ENCODE measurements at places on chromosomes 7 and 10.

GRCh38 chr7:27175626-27176523, 1.8 kb upstream of the HOXA10 start:
- DNase-seq: no peak

DNA sequence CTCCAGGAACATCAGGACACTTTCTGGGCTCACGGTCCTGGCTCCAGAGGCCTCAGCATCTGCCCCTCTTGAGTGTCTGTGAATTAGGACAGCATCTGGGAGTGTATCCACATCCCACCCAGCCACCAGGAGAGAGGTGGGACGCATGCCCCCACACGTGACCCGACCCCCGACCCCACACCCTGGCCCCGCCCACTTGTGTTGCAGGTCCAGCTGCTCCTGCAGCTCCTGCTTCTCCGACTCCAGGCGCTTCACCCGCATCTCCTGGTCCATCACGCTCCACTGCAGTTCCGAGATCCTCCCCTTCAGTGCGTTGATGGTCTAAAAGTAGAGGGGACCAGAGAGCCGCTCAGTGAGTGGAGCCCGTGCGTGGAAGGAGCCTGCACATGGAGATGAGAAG, 13.6 kb downstream of the MAD1L1 start:
- no peak for DNase-seq

DNA sequence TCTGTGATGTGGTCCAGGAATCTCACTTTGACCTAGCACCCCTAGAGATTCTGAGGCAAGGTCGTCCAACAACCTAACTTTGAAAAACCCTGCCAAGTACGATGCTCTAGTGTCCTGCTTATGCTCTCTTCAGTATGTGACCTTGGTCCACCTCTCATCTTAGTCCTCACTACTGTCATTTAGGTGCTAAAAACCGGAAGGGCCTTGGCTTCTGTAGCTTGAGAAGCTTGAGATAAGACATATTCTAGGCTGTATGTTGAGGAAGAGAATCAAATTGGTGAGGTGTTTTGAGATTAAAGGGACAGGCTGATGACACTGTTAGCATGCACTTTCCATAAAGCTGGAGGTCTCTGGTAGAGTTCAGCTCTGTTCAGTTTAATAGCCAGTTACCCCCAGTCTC, 57.0 kb upstream of the MTPN start:
- DNase-seq: no peak

DNA sequence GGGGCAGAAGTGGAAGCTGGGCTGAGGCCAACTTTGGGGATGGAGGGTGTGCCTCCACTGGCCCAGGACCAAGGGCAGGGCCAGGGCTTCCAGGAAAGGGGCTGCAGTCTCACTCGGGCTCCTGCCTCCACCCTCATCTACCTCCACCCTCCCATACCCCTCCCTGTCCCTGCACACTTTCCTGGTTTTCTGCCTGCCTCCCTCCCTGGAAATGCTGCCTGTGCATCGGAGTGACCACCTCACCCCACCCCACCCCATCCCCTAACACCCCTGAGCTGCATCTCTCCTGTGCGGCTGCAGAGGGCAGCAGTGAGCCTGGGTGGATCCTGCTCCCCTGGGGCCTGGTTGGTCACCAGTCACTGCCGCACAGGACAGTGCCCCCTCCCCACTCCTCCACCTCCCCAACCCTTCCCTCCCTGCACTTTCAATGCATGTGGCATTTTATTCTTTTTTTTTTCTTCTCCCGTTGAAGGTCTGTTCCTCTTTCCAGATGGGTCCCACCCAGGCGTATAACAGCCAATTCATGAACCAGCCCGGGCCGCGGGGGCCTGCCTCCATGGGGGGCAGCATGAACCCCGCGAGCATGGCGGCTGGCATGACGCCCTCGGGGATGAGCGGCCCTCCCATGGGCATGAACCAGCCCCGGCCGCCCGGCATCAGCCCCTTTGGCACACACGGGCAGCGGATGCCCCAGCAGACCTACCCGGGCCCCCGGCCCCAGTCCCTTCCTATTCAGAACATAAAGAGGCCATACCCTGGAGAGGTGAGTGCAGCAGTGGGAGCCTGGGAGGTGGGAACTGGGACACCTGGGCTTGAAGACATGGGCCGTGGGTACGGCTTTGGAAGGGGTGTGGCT, 54.1 kb upstream of the PPIF start:
- no peak for DNase-seq

DNA sequence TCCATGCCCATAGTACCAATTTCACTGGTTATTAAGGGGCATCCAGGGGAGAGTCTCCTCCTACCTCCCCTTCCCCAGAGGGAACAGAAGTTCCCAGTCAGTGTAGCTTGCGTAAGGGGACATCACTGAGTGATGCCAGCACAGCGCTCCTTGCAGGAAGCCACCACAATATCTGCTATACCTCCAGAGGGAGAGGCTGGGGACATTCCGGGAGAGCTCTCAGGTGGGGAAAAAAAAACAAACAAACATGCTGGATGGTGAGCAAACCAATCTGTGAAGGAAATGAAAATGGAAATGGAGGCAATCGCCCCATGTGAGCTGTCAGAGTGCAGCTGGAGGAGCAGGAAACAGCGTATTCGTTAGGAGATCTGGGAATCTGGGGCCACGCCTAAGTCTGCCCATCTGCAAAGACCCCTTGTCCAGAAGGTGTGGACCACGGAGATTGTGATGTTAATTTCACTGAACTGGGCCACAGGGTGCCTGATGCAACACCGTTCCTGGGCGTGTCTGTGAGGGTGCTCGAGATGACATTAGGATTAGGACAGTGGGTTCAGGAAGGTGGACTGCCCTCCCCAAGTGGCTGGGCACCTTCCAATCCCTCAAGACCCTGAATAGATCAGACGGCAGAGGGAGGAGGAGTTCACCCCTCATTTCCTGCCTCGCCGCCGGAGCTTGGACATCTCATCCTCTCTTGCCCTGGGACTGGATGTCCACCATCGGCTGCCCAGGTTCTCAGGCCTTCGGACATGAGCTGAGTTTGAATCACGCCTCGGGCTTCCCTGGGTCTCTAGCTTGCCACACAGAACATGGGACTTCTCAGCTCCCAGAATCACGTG, 30.5 kb downstream of the GNA12 start:
- no peak for DNase-seq

- DNase-seq: no peak
These were observed 17.9 kb upstream of the SERPINE1 start for GRCh38 chr7:101108961-101109360.

DNA sequence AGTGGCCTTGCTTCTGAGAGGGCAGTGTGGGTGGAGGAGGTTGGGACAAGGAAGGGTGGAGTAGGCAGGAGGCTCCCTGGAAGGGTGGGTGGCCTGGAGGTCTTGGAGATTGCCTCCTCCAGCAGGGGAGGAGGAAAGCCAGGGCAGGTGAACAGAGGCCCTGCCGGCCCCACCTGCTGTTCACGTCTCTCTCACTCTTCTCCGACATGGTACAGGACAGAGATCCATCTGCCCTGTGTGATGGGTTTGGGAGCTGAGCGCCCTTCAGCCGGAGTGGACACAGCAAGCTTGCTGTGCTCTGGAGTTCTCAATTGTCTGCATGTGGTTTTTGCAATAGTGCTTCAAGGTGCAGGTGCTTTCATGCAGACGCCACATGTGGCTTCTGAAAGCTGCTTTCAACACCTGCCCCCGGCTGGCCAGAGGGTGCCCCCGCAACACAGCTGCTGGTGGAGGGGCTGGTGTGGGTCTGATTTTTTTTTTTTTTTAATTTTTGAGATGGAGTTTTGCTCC, 82.8 kb upstream of the GNA12 start:
- no peak for DNase-seq

GRCh38 chr7:92808006-92808405, 28.4 kb downstream of the CDK6 start:
- no peak for DNase-seq

DNA sequence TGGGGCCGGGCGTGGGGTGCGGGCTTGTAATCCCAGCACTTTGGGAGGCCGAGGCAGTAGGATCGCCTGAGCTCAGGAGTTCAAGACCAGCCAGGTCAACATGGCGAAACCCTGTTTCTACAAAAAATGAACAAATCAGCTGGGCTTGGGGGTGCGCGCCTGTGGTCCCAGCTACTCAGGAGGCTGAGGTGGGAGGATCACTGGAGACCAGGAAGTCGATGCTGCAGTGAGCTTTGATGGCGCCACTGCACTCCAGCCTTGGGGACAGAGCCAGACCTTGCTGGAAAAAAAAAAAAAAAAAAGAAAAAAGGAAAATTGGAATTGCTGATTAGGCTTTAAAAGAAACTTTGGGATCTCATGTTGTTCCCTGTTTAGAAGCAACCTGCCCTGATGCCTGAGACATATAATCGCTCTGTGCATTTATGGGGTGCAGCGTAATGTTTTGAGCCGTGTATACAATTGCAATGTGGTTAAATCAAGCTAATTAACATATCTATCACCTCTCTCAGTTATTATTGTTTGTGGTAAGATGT, 851 bp downstream of the AKR1E2 start:
- DNase-seq: no peak

GRCh38 chr7:79620291-79620690, 166.8 kb upstream of the MAGI2 start:
- DNase-seq: no peak

GRCh38 chr7:46583656-46584055, 662.6 kb upstream of the IGFBP3 start:
- no peak for DNase-seq

All from T-helper 9 cell (primary cell).